Stimulated activated CD8-positive, alpha-beta memory T cell treated with anti-CD3 and anti-CD28 coated beads, Interleukin-4, amount 100 ng/mL, for 1 hour (primary cell): ENCODE measurements at places on chromosomes 1 and 21.

- DNase-seq, result no peak
Measured at GRCh38 chr1:88698140-88698539, 14.1 kb downstream of the PKN2 start.

DNA sequence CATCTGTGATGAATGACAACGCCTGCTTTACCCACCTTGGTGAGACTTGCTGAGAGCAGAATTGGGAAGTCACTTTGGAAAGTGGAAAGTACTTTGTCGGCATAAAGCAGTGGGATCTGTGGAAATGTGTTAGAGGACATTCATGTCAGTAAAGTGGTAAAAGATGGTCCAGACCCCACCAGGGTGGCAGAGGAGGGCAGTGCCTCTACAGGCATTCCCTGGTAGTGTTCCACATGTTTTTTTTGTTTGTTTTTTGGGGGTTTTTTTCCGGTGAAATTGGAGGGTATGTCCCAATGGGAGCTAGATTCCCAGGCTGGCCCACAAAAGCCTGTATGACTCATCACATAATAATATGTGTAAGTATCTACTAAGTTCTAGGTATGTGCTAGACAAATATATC, 80.6 kb downstream of the ELAVL4 start:
- no peak for DNase-seq

DNA sequence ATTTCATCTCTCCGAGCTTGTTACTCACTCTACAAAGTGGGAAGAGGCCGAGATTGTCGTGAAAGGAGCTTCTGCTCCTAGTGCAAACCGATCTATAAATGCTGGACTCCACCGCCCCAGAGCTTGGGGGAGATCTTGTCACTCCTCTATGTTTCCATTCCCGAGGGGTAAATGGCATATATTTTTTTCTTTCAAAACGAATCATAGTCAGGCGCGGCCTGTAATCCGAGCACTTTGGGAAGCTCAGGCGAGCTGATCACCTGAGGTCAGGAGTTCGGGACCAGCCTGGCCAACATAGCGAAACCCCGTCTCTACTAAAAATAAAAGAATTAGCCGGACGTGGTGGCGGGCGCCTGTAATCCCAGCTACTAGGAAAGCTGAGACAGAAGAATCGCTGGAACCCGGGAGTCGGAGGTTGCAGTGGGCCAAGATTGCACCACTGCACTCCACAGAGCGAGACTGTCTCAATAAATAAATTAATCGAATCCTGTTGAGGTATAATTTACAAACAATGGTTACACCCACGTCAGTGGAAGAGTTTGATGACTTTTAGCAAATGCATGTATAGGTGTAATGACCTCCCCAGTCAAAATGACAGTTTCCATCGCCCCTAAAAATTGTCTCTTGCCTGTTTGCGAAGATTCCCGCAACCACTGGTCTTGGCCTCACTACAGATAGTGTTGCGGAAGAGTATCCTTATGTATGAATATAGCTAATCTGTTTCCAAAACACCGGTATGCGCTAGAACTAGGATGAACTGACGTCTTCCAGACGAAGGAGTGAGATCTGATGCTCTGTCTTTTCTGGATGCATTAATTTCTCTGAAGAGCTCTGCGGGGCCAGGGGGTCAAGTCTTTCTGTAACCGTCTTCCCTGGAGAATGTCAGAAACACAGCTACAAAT, 840 bp upstream of the HEATR1 start:
- DNase-seq, result no peak

GRCh38 chr1:160416369-160416768, 16.0 kb downstream of the VANGL2 start:
- no peak for DNase-seq

GRCh38 chr1:22971611-22972405, 858 bp downstream of the LACTBL1 start:
- DNase-seq, result no peak

- no peak for DNase-seq
Measured at GRCh38 chr1:89733748-89734147, 87.1 kb upstream of the LRRC8D start.

- DNase-seq, result no peak
Measured at GRCh38 chr1:69787151-69787550, 219.4 kb downstream of the LRRC7 start.

GRCh38 chr1:50197216-50197615, 88.5 kb downstream of the ELAVL4 start:
- no peak for DNase-seq

DNA sequence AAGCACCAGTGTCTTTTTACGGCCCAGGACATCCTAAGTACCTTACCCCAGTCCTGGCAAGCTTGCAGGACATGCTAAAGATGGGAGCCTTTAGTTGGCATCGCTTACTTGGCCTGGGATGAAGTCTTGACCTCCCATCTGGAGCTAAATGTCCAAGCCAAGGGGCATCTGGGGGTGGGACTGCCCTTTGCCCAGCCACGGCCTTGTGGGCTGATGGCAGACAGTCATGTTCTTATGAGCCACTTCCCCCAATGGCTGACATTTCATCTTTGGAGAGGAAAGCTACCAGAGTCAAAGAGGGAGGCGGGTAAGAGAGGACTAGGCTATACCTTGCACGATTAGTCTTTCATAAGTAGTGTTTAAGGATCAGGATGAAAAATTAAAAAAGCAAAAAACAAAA, 32.2 kb downstream of the OPTC start:
- DNase-seq, result no peak

DNA sequence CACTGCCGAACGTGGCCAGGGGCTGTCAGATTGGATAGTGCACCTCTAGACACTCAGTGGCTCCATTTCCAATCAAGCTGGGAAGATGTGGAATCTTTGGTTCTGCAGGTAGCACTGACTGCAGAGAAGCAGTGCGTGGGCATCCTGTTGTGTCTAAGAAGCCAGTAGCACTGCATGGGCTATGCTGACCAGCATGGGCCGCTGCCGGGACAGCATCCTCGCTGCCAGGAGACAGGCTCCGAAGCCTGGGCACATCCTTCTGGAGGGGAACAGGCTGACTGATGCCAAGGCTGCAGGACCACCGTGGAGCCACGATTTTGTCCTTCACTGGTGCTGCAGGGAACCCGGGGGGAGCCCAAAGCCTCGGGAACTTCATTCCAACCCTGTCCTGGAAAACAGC, 649.4 kb downstream of the NPHP4 start:
- no peak for DNase-seq

DNA sequence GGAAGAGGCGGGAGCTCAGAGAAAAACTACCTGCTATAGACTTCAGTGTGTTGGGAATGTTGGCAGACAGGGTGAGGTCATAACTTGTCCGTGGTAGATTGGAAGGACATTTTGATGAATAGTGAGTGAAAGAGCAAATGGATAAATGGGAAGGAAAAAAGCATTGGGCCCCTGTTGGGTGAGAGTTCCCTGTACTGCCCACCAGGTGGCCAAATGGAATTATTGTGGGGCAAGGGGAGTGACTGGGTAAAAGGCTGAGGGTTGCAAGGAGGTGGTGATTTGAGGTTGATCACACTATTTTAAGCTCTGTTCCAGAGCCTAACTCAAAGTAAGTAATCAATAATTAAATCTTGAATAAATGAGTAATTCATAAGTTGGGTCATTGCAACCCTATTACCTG, 60.4 kb downstream of the MRPS6 start:
- no peak for DNase-seq

DNA sequence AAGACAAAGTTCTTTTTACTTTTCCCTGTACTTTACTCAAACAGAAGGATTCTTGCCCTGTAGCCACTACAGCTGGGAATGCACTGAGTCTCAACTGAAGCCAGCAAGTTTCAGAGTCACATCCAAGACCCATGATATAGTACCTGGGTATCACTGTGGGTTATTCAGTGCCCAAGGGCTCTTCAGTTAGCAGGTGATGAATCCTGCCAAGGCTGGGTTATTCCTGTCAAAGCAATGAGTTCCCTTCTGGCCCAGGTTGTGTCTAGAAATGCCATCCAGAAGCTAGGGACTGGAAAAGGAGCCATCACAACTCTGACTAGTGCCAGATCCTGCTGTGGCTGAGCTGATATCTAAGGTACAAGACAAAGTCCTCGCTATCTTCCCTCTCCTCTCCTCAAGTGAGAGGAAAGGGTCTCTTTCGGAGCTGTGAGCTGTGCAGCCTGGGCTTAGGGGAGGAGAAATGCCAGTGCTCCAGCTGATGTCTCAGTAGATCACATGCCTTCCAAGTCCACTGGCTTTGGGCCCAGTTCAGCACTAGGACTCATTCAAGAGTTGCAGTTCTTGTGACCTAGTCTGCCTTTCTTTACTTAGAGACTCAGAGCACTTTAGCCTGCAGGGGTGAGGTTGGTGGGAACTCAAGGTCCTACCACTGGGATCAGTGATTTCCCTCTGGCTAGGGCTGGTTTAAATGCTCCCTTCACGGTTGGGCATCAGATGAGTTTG, 369.4 kb downstream of the TBX15 start:
- no peak for DNase-seq

DNA sequence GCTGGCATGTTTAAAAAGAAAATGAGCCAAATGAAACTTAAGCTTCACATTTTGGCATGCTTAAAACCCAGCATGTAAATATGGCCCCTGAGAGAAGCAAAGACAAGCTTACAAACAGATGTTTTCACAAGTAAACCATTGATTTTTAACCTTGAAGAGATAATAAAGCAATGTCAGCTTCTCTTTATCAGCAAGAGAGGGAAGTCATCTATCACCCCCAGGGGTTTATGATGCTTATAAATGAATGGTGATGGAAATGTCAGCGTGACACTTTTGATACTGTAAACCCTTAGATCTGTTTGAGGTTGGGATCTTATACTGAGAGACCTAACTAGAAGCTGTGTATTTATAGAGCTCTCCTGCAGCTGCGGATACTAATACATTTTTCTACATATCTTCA, 471.3 kb downstream of the PLA2G4A start:
- no peak for DNase-seq

GRCh38 chr1:100349246-100349645, 3.1 kb upstream of the CDC14A start:
- no peak for DNase-seq

GRCh38 chr1:234704106-234704887, 94.3 kb upstream of the IRF2BP2 start:
- no peak for DNase-seq

GRCh38 chr1:192343344-192343743, 26.6 kb downstream of the RGS21 start:
- DNase-seq, result no peak

GRCh38 chr1:210917560-210918169, 216.3 kb downstream of the KCNH1 start:
- DNase-seq, result no peak

- no peak for DNase-seq
Measured at GRCh38 chr1:153348511-153349362, at the start of gene PGLYRP4. TSS of gene PGLYRP4 (minus strand) at chr1:153348841. CDS start at chr1:153347932, 909 bp downstream.

DNA sequence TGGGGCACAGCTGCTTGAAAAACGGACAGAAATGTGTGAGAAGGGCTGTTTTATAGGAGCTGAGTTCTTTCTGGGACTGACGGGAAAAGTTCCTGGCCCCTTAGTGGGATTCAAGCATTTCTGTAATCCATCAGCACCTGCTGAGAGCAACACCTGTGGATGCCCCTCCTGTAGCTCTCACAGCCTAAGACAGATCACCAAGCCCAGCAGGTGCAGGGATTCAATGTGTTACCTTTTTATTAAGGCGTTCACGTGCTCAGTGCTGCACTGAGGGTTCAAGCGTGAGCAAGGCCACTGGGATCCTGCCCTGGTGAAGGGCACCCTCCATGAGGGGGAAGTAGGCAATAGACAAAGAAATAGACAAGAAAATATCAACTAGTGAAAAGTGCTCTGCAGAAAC, 14.9 kb downstream of the OLFML2B start:
- no peak for DNase-seq

DNA sequence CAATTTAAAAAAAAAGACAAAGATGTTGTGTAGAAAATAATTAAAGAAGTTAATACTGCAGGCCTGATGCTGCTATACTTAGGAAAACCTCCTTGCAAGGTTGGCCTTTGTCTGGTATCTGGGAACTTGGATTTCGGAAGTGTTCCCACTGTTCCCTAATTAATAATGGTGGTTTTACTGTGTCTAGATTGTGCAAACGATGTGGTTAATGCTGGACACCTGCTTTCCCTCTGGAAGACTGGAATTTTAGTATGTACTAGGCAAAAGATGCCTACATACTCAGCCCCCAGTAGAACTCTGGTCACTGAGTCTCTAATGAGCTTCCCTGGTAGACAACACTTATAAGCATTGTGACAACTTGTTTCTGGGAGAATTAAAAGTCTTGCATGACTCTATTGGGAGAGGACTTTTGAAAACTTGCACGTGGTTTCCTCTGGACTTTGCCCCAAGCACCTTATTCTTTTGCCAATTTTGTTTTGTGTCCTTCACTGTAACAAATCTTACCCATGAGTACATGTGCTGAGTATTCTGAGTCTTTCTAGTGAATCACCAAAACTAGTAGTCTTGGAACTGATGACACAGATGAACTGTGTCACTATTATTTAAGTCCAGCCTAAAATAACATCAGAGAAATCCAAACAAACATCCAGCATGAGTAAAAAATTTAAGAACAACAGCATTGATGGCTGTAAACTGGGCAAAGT, 40.4 kb downstream of the LIN9 start:
- DNase-seq, result no peak

GRCh38 chr1:229325401-229325800, 17.4 kb downstream of the CCSAP start:
- DNase-seq, result no peak

GRCh38 chr21:10521091-10521598, at the start of gene TPTE:
TSS of gene TPTE (plus strand) at chr21:10521583. CDS start at chr21:10538724, 17,141 bp downstream.
- DNase-seq, result no peak

- no peak for DNase-seq
Measured at GRCh38 chr1:156584813-156585212, 5.3 kb downstream of the TTC24 start.

- no peak for DNase-seq
Measured at GRCh38 chr1:176178316-176178715, 28.8 kb downstream of the COP1 start.

DNA sequence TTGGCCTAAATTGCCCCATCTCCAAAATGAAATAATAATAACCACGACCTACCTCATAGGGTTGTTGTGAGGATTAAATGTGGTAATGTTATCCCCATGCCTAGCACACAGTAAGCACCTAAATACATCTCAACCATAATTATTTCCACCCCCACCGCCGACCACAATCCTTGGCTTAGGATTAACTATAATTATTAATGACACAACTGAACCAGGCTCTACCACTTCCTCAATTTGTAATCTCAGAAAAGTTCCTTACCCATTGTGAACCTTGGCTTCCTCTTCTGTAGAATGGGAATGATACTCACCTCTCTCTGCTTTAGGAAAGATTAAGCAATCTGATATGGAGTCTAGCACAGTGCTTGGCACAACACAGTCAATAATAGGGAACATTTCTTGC, 44.3 kb upstream of the TACSTD2 start:
- DNase-seq, result no peak

DNA sequence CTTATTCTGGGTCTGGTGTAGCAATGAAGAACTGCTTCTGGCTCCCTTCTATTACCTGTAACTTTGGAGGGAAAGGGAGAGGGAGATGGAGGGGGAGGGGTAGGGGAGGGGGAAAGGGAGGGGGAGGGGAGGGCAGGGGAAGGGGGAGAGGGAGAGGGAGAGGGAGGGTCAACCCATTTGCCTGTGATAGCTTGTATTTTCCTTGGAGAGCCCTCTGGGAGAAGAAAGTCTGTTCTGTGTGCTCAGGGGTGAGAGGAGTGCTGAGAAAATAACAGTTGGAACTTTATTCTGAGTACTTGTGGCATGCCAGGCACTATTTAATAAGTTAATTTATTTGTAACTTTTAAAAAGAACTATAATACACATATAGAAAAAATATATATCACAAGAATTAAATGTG, 70.7 kb upstream of the TSPAN2 start:
- DNase-seq, result no peak
